ELF-1 (cell line): ENCODE measurements at places on chromosomes 6 and 20.
A peak's percentile ranks its signal among the peaks of the same experiment; 100 is the strongest.

DNA sequence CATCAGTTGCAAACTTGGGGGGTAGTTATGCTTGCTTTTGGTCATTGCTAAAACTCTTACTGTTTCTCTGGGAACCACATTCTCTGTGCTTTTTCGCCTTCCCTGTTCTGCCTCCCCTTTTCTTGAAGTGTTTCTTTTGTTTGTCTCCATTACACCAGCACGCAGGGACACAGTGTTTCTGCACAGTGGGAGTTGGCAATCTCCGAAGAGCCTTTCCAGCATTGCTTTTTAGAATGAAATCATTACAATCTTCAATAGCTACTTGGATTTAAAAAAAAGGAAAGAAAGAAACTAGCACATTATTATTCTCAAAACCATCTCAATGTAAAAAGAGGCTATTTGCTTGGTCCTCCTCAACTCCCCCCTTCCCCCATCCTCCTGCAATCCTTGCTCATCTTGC is 536.7 kb upstream of the MMS22L start:
- no peak for DNase-seq

DNA sequence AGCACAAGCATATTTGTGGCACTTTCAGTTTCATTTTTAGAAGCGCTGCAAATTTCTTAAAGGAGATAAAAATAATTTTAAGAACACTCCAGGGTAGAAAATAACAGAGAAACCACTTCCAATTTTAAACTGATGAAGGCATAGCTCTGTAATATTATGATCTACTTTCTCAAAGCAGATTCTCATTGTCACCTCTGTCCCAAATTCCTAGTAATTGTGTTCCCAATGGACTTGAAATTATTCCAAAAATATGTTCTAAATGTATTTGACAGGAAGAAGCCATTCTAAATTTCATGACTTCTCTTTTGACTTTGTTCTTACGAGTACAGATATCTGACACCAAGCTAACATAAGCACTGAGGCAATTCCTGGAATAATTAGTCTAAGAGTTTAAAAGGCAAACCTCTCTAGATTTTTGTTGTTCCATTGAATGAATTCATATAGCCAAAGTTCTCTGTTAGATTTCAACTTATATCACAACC is 140.2 kb upstream of the CARMIL1 start:
- no peak for DNase-seq

- no peak for DNase-seq
Observed at GRCh38 chr6:108027056-108027455, 47.5 kb downstream of the OSTM1 start.

DNA sequence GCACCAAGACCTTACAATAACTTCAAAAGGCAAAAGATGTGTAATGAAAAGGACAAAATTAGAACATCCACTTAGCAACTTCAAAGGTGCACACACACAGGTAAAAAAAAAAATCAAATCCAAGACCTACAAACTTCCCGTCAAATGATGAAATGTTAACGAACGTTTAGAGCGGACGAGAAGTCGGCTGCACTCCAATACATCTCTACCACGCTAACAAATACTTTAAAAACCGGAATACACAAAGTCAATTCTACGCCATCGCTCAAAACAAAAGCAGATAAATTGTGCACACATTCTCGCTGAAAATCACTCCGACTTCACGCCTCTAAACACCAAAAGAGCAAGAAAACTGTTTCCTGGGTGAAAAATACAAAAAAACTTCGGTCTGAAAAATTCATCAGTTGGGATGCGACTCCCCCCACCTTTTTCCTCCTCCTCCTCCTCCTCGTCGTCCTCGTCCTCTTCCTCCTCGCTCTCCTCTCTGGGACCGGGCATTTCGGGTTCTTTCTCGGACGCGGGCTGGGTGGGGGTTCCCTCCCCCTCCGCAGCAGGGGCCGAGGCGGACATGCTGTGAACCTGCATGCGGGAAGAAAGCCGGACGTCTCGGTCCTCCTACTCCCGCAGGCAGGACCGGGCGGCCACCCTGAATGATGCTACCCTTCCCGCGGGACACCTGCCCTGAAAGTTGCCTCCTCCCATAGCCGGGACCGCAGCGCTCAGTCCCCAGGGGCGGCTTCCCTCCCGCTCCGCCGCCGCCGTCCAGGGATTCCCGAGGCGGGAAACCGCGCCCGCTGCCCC is 712 bp downstream of the DEK start:
- peak; percentile 60 for DNase-seq

- no peak for DNase-seq
Observed at GRCh38 chr20:38317422-38317821, 13.5 kb downstream of the BPI start.

DNA sequence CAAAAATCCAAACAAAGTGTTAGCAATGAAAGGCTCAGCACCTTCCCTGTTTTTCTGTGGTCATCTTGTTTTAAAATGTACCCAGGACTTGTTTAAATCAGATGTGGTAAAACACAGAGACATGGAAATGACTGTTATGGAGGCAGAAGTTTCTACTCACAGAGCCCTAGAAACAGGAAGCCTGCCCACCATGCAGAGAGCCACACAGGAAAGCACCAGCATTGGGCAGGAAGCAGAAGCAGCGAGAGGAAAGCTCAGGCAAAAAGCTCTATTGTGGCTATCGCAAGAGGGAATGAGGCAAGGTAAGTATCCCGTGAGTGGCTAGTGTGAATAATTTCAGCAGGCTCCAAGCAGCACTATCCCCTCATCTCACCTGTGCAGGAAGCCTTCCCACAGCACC is 42.8 kb downstream of the GPR6 start:
- DNase-seq = no peak

DNA sequence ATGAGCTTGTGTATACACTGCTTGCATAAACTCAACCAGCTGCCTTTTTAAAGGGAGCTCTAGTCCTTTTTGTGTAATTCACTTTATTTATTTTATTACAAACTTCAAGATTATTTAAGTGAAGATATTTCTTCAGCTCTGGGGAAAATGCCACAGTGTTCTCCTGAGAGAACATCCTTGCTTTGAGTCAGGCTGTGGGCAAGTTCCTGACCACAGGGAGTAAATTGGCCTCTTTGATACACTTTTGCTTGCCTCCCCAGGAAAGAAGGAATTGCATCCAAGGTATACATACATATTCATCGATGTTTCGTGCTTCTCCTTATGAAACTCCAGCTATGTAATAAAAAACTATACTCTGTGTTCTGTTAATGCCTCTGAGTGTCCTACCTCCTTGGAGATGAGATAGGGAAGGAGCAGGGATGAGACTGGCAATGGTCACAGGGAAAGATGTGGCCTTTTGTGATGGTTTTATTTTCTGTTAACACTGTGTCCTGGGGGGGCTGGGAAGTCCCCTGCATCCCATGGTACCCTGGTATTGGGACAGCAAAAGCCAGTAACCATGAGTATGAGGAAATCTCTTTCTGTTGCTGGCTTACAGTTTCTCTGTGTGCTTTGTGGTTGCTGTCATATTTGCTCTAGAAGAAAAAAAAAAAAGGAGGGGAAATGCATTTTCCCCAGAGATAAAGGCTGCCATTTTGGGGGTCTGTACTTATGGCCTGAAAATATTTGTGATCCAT is 15.3 kb downstream of the TNFAIP3 start:
- DNase-seq = no peak

DNA sequence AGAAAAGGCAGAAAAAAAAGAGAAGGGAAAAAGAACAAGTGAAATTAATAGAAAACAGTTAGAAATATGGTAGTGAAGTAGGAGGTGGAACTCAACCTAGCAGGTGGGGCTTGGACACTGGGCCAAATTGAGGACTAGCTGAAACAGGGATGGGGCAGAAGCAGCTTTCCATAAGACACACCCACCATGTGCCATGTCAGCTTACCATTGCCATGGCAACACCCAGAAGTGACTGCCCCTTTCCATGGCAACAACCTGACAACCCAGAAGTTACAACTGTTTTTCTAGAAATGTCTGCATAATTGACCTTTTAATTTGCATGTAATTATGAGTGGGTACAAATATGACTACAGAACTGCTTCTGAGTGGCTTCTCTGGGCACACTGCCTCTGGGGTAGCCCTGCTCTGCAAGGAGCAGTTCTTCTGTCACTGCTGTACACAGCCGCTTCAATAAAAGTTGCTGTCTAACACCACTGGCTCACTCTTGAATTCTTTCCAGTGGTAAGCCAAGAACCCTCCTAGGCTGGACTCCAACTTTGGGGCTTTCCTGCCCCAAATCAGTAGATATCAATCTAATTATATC is 35.9 kb upstream of the SLC24A3 start:
- no peak for DNase-seq

DNA sequence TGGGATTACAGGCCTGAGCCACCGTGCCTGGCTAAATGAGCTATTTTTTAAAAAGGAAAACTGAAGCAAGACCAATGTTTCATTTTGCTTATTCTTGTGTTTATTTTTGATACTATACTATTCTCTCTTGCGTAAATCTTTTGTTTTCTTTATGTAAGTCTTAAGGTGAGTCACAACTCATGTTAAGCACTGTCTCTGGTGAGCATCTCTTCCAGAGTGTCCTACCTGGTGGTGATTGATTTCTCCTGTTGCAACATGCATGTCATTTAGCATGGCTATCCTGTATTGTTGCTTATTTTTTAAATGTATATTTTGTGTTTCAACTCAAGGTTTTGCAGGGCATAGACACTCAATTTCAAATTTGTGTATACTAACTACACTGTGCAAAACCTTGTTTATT is 336.0 kb downstream of the RFPL4B start:
- no peak for DNase-seq

DNA sequence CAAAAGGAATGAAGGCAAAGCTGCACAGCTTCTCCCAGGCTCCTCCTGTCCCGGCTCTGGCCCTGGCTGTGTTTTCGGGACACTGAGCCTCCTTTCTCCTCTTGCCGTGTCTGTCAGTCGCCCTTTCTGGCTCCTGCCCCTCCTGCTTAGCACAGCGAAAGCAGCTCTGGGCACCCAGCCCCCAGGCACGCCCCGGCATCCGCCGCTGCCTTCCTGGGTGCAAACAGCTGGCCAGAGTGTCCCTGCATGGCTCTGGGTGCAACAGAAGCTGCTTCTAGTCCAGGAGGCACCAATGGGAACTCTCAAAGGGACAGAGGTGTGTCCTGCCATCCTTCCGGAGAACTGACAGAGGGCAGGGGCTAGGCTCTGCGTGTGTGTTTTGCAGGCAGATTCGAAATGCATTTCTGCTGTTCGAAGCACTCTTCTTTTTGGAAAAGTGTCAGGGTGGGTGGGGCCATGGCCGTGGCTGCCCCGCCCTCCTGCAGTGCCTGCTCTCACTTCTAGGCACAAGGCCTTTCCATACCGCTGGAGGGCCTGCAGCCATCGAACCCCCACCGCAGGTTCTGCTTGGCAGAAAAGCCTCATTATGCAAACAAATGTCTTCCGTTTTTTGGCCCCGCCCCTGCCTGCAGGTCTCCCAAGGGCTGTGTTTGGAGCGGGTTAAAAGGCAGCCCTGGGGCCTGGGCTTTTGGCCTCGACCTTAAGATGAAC is 15.5 kb downstream of the COL9A3 start:
- peak; percentile 92 for DNase-seq

- peak; percentile 31 for DNase-seq
Observed at GRCh38 chr6:41940759-41941279, 789 bp downstream of the CCND3 start.

- no peak for DNase-seq
Observed at GRCh38 chr6:2144210-2144609, 101.2 kb downstream of the GMDS start.

DNA sequence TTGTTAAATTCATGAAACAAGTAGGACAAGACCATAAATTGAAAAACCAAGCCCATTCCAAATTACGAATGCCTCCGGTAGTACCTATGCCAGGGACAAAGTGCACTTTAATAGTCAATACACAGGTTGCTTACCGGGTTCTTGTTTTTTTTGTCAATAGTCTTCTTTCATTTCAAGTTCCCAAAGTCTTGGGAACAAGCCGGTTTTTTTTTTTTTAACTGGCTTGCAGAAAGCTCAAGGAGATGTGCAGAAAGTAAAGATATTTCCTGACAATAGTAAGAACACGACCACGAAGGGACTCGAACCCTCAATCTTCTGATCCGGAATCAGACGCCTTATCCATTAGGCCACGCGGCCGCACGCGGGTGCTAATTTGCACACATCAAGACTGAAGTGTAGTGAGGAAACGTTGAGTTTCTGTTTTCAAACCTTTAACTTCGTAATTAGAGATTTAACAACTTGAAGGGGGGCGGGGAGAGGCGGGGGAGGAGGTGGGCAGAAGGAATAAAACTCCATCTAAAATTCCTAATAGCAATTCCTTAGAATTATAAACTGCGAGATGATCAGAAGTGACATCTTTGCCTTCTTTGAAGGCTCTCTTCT is 181.0 kb downstream of the TRIM27 start:
- peak; percentile 90 for DNase-seq

DNA sequence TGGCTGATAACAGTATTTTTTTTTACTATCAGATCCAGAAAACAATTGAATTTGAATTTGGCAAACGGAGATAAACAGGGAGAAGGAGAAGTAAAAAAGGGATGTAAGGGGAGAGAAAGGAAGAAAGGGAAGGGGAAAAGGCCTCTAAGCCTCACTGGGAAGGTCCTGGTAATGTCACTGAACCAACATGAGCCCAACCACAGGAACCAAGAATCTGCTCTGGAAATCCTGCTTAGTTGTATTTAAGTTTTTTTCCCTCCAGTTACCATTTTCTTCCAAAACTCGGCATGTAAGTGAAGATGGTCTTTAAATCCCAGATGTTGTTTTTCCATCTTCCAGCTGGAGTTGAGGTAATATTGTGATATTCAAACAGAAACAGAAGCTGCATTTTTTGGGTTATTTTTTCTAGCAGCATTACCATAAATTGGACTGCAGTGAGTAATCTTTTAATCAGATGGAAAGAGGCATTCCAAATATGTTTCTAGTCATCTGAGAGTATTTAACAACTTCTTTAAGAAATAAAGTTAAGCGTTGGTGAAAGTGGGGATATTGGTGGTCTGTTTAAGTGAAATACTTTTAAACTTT is 91.1 kb downstream of the TXNDC5 start:
- no peak for DNase-seq

- DNase-seq = peak; percentile 87
Observed at GRCh38 chr20:32358883-32359632, 927 bp downstream of the ASXL1 start.

- no peak for DNase-seq
Observed at GRCh38 chr6:78896227-78896626, 28.9 kb downstream of the IRAK1BP1 start.

GRCh38 chr6:154301839-154302752 is 54.5 kb downstream of the IPCEF1 start:
- DNase-seq = no peak

DNA sequence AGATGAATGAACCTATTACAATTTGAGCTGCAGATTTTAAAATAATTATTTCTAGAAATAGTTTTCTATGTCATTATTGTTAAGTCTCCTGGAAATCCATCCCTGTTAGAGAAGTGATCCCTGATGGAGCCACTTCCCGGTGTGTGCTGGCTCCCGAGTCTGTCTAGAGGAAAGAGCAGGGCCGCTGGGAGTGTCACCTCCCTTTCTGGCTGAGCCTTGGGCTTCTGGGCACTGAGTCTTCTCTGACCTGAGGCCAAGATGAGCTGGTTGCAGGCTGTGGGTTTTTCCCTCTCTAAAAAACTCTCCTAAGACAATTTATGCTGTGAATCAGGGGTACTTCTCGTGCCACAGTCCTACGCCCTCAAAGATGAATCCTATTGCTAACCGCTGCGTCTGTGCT is 28.8 kb upstream of the TCFL5 start:
- DNase-seq = no peak
